ENCODE measurements at places on chromosomes 5 and 9.

DNA sequence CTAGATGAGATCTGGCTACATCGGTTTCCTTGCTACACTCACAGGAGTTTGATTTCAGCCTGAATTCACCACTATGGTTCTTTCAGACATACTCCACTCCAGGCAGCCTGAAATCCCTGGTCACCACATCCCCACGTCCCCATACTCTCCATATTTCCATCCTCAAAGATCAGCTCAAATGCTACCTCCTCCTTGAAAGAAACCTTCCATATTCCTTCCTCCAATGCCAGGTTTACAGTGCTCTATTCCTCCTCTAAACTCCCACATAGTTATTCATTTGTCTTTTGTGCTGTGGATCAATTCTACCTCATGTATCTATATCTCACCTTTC, 151.7 kb downstream of the GLIS3 start:
- DNase-seq, result no peak

DNA sequence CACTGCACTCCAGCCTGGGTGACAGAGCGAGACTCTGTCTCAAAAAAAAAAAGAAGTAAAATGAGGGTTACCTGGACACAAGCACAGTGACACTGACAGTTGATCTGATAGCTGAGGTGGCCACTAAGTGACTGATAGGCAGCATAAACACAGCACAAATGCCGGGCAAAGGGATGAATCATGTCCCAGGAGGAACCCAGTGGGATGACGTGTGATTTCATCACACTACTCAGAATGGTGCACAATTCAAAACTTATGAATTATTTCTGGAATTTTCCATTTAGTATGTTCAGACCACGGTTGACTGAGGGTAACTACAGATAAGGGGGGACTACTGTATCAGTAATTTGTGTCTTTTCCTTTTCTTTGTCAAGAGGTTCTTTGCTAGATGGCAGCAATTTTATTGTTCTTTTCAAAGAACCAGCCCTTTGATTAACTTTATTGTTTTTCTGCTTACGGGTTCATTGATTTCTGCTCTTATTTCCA, 34.3 kb upstream of the RNF130 start:
- no peak for DNase-seq

GRCh38 chr9:80061096-80061495, 489.3 kb downstream of the TLE4 start:
- no peak for DNase-seq

DNA sequence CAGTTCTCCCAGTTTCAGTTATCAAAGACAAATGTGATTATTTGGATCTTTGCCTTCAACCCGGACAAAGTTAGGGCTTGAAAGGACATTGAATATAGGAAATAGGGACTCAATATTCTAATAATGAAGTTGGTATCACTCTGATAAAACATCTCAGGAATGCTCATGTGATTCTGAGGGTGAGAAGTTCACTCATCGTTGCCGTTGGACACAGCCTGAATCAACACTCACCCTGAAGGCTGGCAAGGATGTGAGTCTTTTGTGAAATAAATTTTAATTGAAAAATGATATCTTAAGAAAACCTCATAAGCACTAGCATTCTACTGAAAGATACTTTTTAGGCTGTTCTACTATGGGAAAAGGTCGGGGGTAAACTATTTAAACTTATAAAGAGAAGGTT, 44.8 kb upstream of the C9orf72 start:
- DNase-seq, result no peak

- DNase-seq, result no peak
Observed at GRCh38 chr9:91972076-91972626, 22.1 kb upstream of the ROR2 start.

DNA sequence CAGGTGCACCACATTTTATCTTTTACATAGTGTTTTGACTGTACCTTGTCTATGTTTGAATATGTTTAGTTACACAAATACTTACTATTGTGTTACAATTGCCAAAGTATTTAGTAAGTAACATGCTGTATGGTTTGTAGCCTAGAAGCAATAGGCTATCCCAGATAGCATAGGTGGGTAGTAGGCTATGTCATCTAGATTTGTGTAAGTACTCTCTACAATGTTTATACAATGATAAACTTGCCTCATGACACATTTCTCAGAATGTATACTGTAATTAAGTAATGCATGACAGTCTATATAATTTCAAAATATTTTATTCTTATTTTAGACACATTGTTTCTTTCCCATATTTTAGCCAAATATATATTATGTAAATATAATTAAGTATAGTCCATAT, 836.8 kb upstream of the CDH9 start:
- DNase-seq, result no peak

DNA sequence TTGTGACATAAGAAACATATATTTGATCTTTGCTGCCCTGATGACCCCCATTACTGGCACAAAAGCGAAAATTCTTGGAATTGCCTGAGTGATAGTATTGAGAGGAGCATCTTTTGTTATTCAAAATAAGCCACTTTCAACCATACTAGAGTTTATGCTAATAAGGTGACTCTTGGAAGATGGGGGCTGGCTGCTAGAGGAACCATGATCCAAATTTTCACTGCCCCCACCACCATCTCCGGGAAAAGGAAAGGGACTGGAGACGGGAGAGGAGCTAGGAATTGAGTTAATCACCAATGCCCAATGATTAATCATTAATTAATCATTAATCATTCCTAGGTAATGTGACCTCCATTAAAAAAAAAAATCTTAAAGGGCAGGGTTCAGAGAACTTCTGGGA, 25.6 kb downstream of the FBXW11 start:
- DNase-seq, result no peak

- no peak for DNase-seq
Observed at GRCh38 chr5:164998590-164998989, 1493.2 kb downstream of the MAT2B start.

DNA sequence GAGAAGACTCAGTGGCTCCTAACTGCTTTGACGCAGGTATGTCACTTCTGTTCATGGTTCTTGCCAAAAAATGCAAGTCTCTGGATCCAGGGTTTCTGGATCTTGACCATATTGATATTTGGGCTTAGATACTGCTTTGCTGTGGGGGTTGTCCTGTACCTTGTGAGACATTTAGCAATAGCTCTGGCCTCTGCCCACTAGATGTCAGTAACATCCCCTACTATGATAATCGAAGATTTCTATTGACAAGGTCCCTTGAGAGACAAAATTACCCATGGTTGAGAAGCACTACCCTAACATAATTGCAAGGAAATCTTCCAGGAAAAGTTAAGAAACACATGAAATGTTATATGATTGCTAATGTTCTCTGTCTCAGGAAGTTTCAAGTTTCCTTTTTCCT, 285.4 kb downstream of the TMEM232 start:
- no peak for DNase-seq

DNA sequence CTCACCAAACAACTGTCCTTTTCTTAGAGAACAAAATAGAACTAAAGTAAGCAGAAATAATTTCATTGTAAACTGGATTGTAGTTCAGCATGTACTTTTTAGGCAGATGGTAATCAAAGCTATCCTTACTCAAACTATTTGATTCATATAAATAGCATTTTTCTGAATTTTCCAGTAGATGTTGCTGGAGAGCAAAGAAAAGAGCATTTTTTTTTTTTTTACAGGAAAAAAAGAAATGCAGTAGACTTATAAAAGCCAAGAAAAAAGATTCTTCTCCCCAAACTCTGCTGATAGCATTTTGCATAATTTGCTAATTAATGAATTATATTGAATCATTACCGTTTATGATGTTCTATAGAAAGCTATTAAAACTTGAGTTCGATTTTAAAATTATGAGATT, 715.3 kb upstream of the WWC1 start:
- DNase-seq, result no peak
